ENCODE measurements at places on chromosomes 3 and 15.

DNA sequence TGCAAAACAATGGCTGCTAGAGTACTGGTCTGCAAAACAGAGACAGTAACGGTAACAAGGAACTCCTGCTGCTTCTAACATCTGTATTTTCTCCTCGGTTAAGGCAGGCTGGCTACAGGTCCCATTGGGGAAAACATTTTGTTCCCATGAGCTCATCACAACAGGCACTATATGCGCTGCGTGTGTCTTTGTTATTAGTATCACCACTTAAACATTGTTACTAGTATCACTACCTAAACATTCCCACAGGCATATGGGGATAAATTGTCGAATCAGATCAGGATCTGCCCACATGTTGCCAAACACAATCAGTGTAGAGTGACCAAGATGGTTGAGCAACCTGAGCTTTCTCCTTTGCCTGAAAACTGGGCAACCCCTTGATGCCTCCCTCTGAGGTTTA lies 77.2 kb downstream of the TOP2B start:
- no peak for DNase-seq

DNA sequence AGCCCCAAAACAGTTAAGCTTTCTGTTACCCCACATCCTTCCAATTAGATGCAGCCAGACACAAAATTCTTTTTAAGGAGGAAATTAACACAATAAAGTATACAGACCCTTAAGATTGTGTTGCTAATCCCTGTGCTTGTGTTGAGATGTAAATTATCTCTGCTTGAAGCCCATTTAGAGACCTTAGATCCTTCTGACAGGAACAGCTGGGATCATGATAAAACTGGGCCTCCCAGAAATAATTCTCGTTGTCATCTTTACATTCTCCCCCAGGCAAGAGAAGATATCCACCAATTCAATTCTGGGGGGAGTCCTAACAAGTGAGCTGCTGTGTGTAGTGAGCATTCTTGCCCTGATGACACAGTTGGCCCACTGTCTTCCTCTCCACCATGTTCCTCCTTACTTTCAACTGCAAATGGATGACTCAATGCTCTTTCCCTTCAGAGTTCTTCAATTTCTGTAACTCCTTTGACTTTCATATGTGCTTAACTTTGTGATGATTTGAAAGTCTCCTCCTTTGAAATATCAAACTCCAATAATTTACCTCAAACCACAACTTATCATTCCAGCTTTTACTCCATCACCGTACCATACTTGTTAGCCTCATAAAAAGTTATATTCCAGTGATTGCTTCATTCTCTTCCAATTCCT lies 186.6 kb downstream of the RAP2B start:
- DNase-seq: no peak

DNA sequence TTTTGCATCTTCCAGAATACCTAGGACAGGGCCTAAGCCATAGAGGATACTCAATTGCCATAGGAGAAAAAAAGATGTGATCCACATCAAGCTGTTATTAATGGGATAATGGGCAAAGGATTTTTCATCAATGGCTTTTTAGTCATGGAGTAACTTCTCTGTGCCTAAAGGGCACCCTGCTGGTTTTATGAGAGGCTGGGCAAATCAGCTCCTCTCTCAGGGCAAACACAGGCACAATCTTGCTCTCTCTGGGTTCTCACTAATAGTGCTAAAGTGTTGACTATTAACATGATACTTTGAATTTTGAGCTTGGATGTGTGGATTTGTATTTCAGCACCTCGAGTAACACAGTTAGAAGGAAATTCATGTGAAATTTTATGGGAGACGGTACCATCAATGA lies 67.6 kb downstream of the GHSR start:
- no peak for DNase-seq

DNA sequence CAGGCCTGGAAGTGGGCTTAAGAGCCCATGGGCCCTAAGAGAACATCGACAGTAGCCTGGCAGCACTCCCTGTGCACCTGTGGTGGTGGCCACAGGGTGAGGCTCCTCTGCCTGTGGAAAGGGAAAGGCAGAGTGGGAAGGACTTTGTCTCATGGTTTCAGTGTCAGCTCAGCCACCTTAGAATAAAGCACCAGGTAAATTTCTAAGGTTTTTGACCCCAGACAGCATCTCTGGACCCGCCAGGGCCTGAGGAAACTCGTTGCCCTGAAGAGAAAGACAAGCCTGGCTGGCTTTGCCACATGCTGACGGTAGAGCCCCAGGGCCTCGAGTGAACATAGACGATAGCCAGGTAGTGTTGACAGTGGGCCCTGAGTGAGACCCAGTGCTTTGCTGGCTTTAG lies 22.1 kb downstream of the GOLGA6A start:
- no peak for DNase-seq

DNA sequence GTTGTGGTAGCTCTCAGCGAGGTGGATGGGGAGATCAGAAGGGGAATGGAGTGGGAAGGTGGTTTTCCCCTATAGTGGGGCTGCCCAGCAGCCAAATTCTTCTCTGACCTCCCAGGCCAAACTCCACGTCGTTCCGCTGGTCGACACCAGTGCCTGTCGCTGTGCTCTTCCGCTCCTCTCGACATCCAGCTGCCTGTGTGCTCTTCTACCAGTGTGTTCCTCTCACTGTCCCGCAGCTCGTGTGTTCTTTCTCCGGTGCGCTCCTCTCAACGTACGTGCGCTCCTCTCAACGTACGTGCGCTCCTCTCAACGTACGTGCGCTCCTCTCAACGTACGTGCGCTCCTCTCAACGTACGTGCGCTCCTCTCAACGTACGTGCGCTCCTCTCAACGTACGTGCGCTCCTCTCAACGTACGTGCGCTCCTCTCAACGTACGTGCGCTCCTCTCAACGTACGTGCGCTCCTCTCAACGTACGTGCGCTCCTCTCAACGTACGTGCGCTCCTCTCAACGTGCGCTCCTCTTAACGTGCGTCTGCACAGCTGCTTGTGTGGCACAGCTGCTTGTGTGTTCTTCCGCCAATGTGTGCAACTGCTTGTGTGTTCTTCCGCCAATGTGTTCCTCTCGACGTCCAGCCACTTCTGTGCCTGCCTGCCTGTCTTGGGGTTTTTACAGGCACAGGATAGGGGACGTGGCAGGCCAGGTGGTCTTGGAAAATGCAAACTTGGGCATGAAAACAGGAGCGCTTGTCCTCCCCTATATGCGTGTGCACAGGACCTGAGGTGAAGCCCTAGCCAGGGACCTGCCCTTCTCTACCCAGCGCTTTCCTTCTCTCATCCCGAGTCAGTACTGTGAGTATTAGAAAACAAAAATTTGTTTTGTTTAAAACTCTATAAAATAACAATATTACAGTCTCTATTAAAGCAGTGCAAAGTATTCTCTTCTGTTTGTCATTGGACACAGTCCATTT lies 991.1 kb downstream of the GBE1 start:
- DNase-seq: no peak

Data from OCI-M1 (cell line).